Ecto neural progenitor cell (in vitro differentiated cells): ENCODE measurements at places on chromosomes 6 and 20.

DNA sequence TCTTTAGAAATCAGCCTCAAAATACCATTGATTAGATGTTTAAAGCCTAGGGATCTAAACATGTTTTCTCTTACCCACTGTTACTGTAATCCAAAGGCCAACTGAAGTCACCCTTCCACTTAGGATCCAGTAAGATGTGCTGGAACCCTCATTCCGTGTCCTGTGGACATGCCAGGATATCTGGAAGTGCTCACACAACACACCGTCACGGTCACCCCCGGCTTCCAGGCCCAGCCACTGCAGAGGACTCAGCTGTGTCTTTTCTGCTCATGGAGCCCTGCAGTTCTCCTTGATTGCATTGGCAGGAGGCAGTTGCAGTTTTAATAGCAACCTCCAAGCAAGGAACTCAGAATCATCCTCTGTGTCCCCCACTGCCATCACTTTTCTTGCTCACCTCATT, 93.3 kb downstream of the CAP2 start:
- DNase-seq: no peak

DNA sequence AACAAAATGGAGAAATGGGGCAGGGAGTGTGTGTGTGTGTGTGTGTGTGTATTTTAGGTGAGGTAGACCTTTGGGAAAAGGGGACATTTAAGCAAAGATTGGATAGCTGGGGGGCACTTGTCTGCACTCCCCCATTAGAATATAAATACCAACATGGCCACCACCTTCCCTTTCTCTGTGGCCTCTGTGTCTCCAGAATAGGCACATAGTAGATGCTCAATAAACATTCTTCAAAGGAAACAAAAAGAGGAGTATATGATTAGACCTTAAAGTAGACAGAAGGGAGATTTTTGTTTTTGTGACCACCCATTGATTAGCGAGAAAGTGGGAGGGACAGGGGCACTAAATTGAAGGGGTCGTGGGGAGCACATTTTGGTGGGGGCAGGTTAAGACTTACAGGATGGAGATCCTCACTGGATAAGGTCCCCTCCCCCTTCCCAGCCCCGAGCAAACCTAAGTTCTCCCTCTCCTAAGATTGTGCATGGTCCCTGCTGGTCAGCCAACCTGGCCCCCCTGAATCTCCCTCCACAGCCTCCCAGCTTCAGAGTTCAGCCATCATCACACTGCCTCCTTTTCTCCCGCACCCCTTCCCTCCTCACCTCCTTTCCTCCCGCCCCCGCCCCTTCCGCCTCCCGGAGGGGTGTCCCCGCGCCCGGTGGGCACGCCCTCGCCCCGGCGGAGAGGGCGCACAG, 514 bp upstream of the TSHZ2 start:
- no peak for DNase-seq

GRCh38 chr6:36604090-36605060, 10.2 kb downstream of the SRSF3 start:
- no peak for DNase-seq

GRCh38 chr6:37074053-37074827, 68.8 kb downstream of the FGD2 start:
- DNase-seq: no peak

- no peak for DNase-seq
These were observed 686 bp downstream of the ZGPAT start for GRCh38 chr20:63708301-63709148.

DNA sequence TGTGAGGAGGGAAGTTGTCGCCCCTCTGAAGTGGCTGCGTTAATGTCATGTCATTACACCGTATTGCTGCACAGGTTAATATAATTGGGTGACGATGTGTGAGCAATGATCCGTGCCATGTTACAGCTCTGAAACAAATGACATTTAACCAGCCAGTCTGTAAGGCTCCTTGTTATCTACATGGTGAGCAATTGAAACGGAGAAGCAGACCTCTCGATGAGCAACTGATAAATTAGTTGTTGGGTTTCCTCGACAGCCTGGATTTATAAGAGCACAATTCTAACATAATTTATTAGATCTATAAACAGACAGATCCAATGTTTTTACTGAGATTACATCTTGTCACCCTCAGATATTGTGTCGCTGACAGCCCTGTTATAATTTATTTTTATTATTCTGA, 49.9 kb upstream of the MAFB start:
- DNase-seq: peak; percentile 32

- DNase-seq: no peak
These were observed 4.5 kb downstream of the LMBRD1 start for GRCh38 chr6:69792292-69792691.

GRCh38 chr6:53628354-53629119, 37.0 kb downstream of the KLHL31 start:
- DNase-seq: no peak

DNA sequence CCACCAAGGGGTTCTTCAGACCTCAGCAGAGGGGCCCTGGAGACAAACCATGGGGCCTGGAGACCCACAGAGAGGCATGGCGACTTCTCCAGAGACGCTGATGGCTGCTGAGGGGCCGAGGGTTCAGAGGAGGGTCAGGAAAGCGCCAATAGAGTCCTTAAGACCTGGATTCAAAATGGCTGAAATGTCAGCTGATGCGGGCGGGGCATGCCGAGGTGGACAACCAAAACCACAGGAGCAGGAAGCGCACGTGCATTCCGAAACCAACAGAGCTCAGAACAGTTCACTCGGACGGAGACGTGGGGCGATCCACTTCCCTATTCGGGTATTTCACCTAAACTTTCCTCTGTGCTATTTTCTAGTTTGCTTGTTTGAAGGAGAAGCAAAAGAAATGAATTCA, 99.9 kb upstream of the RIN2 start:
- no peak for DNase-seq

- no peak for DNase-seq
These were observed 28.1 kb downstream of the NCOA7 start for GRCh38 chr6:125818772-125819260.

DNA sequence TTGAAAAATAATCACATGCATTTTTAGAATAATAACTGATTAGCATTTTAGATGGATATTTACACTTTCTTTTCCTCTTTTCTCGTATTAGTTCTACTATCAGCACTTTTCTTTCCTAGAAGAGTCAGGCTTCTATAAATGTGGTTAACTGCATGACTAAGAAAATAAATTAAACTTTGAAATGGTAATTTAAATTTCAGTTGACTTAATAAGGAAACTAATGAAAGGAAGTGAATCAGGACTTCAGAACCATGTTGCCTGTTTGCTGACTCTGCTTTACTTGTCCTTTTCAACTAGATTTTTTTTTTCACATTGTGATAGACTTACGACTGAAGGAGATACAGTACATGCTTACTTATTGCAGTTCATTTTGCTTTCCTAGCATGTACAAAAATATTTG, 1258.2 kb upstream of the EYS start:
- DNase-seq: no peak

DNA sequence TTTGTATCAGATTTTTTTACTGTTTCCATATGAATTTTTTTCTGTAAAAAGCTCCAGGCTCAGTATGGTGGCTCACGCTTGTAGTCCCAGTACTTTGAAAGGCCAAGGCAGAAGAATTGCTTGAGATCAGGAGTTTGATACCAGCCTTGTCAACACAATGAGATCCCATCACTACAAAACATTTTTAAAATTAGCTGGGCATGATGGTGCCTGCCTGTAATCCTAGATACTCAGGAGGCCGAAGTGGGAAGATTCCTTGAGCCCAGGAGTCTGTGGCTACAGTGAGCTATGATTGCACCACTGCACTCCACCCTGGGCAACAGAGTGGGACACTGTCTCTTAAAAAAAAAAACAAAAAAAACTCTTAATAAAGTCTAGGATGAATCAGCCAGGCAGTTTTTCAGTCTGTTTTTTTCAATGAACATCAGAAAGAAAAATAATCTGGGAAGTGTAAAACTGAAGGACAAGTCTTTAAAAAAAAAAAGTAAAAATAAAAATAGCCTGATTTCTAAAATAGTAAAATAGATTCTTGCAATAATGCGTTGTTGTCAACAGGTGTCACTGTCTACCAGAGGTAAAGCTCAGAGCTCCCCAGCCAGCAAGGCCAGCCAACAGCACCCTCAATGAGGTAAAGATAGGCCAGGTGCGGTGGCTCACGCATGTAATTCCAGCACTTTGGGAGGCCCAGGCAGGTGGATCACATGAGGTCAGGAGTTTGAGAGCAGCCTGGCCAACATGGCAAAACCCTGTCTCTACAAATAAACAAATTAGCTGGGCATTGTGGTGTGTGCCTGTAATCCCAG, 9.3 kb upstream of the ATG5 start:
- peak; percentile 54 for DNase-seq

DNA sequence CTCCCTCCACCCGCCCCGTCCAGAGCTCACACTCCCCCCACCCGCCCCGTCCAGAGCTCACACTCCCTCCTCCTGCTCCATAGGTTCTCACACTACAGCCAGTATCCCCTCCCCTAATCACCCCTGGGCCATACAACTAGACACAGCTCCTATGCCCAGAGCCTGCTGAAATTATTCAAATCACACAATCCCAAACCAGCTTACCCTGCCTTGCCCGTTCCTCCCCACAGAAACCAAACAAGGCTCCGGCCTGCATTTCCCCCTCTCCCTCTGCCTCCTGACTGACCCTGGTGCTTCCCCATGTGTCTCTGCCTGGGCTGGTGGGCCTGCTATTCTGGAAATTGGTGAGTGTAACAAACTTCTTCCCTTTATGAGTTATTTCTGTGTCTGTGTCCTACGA, 18.6 kb downstream of the SLC2A4RG start:
- no peak for DNase-seq

DNA sequence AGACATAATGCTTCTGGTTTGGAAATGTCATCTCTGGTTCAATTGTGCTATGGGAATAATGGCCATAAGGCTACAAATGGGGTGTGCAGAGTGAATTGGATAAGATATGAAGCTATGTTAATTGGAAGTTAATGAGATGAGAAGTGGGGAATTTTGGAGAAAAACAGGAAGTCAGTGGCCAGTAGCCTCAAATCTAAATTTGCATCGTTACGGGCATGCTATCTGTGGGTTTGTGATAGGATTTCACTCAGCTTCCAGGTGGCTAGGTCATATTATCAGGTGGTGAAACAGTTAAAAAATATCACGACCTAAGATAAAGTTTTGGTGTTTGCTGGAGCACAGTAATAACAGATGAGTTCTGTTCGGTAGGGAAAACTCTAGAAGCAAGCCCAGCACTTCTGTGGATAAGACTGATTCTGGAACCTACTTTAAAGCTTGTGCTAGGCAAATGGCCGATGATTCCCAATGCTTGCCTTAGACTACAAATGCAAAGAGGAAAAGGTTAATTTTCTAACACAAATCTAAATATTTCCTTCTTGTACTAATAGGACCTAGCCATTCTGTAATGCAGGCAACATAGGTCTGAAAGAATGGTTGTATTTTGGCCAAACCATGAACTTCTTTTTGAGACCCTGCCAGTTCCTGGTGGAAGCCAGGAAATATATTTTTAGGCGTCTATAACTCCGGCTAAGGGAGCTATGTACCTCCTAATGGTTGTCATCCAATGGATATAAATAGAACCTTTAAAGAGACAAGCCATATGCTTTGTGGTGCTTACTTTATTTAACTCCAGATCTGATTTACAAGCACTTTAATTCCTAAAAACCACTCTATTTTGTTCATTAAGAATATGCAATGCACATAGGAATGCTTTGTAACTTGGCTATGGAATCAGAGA, 111.0 kb downstream of the PLCB1 start:
- no peak for DNase-seq

DNA sequence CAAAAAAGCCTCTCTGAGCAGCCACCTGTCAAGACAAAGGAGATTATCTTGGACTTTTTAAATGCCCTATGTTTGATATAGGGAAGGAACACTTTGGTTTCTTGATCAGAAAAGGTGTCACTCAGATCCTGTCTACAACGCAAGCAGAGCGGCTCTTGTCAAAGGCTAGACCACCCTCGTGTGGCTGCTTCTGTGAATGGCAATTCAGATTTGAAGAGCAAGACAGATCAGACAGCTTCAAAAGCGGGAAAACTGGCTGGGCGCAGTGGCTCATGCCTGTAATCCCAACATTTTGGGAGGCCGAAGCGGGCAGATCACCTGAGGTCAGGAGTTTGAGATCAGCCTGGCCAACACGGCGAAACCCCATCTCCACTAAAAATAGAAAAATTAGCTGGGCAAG, 10.1 kb upstream of the NXT1 start:
- DNase-seq: peak; percentile 74

DNA sequence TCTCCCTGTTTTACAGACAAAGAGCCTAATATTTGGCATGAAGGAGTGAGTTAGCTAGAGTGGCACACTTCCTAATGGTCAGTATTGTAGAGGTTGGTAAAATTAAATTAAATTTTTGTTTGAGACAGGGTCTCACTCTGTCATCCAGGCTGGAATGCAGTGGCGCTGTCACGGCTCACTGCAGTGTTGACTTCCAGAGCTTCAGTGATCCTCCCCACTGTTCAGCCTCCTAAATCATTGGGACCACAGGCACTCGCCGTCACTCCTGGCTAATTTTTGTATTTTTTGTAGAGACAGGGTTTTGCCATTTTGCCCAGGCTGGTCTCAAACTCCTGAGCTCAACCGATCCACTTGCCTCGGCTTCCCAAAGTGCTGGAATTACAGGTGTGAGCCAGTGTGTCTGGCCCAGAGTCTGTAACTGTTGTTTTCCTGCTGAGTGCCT, 70.9 kb downstream of the SCAND1 start:
- no peak for DNase-seq

- DNase-seq: no peak
These were observed 49.0 kb upstream of the RANBP9 start for GRCh38 chr6:13760307-13761304.

DNA sequence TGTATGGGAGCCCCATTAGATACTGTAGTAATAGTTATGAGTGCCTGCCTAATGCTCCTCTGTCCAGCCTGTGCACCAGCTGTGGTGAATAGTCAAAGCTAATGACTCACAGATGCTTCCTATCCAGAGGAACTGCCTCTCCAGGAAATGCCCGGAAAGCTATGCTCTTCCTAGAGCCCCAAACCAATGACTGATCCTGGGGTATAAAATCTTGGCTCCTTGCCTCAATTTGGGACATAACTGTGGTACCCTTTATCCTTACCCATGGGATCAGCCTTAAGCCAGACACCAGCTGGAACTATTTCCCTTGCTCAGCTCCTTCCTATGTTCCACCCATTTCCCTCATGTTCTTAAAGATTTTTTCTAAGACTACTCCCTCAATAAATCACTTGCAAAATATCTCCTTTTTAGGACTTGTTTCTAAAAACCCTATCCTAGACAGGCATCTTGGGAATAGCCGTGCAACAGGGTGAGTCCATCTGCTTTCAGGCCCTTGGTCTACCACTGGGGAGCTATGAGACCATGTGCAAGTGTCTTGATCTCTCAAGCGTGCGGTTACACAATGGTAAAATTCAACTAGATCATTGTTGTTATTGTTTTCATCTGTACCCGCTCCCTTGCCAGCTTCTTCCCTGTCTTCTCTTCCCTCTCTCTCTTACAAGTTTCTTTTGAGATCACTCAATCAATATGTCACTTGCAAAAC, 283.7 kb downstream of the BTBD3 start:
- no peak for DNase-seq
